DMS 273 treated with DMSO at 0.1 percent for 48 hours (cell line): ENCODE measurements at places on chromosomes 6 and 20.

DNA sequence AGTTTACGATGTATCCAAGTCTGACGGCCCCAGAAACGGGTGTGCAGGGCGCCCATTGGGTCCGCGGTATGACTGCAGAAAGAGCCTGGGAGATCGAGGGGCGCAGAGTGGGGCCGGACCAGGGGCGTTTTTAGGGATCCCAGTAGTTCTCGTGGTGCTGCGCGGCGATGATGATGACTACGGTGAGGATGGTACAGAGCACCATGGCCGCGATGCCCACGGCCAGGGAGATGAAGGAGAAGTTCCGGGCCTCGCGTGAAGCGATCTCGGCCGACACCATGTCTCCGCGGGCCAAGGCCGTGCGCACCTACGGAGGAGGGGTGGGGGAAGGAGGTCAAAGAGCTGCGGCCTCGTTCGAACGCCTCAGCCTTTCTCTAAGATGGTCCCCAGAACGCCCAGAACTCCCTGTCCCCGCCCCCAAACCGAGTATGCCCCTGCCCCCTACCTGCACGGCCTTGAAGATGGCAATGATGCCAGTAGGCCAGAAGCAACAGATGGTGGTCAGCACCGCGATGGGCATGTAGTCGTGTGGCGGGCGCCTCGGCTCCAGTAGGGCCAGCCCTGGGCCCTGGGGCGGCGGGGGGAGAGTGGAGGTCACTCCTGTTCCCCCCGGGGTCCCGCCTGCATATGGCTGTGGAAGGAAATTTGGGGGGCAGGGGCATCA is 2.5 kb downstream of the PRRT1 start:
- DNase-seq = no peak

GRCh38 chr6:161168281-161168891 is 105.5 kb downstream of the AGPAT4 start:
- DNase-seq = peak; percentile 10

- DNase-seq = no peak
Measured at GRCh38 chr6:152700427-152700826, 2.7 kb downstream of the MYCT1 start.

DNA sequence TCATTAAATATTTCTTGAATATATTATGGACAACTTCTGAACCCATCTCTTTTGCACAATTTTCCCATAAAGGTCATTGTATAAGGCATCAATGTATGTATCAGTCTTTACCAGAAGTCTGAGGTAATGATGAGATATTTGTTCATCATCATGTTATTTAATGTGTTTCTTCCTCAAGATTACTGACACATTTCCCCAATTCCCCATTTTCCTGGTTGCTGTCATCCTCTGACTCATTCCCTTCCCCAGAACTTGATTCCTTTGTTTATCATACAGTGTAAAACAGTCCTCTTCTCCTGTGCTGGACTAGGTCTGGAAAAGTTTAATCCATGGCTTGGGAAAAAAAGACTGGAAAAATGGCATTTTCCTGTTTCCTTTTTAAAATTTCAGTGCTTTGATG is 107.9 kb upstream of the FLRT3 start:
- no peak for DNase-seq

DNA sequence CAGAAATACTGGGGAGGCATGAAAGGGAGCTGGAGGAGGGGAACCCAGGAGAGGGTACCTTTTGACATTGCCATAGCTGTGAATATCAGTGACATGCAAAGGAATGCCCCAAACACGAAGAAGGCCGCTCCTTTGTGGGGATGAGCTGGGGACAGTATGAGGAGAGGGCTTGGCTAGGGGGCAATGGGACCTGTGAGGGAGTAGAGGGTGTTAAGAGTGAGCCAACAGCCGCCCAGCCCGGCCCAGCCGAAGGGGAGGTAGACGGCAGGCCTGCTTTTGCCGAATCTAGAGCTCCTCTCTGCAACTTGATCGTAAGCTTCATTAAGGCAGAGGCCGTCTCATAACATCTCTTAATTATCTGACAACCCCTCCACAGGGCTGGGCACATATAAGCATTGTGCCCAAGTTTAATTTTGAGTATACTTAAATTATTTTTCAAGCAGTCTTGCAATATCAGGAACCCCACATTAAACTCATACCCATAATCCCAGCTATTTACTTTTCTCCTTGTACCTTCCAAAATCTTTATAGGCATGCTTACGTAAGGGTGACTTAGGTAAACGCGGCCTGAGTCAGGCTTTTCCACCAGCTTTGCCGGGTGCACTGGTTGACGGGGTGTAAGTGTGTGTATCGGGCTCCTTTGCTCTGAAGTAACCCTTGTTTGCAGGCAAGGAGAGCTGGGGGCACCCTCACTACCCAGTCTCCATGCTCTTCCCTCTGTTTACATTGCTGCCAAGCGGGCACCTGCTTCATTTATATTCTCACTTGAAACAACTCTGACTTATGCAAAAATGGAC is 24.9 kb upstream of the VEGFA start:
- DNase-seq = no peak

DNA sequence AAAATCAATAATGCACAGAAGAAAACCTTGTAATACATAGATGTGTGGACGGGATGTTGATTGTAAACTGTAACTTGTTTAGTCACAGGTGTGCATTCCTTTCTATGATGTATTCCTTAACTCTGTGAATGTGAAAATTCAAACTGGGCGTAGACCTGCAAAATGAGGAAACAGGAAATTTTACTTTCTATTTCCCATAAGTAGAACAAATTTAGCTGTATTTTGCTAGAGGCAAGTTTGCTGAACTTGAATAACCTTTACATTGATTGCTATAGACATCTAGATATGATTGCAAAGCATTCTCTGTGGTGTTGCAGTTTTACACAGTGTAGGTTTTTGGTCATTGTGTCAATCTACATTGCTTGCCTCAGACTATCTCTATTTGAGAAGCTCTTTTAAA is 368.4 kb upstream of the MAN1A1 start:
- DNase-seq = no peak

- no peak for DNase-seq
Measured at GRCh38 chr6:169931261-169931660, 179.8 kb downstream of the ERMARD start.

DNA sequence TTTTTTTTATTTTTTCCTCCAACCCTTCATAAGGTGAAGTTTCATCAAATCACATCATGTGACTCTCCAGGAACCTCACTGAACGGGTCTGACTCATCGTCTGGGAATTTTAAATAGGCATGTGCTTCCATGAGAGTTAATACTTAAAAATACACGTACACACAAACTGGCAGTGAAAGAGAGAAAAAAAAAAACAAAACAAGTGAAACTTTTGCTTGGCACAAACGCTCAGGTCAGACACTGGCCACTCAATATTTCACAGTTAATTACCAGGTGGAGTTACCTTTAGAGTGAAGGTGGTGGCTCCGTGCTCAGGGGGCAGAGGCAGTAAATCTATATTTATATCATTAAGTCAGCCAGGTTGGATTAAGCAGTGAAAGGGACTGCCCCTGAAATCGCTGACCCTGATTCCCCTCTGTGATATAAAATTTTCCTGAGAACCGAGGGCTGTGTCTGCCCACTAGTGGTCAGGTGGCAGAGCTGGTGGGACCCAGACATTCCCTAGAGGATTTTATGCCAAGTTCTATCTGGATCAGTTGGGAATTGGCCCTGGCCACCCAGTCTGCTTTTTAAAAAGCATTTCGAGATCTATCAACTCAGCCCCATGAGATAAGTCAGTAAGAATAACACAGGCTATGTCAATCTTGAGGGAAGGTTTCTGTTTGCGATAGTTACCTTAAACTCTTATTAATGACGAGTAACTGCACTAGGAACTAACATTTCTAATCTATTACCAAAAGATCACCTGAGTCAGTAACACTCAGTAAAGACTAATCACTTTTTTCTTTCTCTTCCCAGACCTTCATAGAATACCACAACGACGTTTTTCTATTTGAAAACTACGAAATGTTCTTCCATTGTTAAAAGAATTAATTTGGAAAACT is 259.1 kb downstream of the HDGFL1 start:
- no peak for DNase-seq

DNA sequence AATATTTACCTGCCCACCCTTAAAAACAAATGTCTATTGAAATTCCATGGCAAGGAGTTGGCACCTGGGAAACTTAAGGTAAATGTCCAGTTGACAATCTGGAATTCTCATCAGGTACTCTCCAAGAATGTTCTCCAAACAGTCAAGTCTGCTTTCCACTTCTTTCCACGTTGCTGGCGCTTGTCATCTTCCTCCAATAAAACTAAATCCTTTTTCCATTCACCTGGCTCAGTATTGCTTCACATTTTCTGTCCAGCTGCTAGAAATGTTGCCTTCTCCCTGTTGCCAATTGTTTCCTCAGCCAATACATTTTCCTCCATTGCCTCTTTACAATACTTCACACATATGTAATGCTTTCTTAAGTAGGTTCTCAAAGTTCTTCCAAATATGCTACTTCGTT is 1288.1 kb upstream of the MAP3K7 start:
- no peak for DNase-seq

DNA sequence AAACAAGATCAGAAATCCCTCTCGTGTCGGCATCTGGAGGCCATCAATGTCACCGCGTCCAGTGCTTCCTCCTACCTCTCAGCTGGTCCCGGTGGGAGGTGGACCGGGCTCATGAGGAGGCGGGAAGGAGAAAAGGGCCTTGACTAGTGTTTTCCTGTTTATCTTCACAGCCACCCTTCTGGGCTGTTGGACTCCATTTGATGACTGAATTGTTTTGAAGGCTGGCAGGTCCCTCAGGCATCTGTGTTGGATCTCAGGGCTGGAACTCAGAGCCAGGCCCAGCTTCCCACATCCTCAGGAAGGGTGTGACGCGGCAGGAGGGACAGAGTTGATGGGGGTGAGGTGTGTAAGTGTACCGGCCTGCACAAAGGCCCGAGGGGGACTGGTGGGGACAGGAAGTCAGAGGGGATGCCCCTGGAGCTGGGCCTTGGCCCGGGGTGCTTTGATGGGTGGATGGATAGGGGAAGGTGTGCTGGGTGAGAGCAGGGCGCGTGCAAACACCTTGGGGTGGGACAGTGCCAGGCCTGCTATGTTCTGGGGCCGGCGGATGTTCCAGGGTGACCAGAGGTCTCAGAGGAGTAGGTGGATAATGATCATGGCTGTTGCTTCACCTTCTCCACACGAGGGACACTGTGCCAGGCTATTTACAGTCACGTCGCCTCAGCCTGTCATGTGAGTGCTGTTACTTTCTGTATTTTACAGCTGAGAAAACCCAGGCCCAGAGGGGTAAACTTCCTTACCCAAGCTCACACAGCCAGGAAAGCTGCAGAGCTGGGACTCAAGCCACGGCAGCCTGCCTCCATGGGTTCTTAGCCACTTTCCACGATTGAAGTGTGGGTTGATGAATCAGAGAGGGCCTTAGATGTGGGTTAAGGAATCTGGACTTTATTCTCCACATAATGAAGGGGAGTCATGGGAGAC is 17.9 kb upstream of the CHMP4B start:
- DNase-seq = no peak

- no peak for DNase-seq
Measured at GRCh38 chr6:98525860-98526259, 308.5 kb upstream of the POU3F2 start.

DNA sequence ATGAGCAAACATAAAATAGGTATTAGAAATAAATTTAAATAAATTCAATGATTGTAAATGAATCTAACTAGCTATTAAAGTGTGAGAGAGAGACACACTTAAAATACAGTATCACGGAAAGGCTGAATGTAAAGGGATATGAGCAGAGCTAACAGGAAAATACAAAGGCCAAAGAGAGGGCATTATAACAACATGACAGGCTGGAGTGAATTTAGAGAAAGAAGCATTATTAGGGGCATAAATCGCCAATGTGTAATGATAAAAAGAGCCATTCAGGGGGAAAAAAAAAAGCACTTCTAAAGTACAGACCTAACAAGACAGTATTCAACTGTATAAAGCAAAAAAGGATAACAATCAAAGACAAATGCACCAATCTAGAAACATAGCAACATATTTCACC is 28.1 kb downstream of the DACT2 start:
- no peak for DNase-seq

DNA sequence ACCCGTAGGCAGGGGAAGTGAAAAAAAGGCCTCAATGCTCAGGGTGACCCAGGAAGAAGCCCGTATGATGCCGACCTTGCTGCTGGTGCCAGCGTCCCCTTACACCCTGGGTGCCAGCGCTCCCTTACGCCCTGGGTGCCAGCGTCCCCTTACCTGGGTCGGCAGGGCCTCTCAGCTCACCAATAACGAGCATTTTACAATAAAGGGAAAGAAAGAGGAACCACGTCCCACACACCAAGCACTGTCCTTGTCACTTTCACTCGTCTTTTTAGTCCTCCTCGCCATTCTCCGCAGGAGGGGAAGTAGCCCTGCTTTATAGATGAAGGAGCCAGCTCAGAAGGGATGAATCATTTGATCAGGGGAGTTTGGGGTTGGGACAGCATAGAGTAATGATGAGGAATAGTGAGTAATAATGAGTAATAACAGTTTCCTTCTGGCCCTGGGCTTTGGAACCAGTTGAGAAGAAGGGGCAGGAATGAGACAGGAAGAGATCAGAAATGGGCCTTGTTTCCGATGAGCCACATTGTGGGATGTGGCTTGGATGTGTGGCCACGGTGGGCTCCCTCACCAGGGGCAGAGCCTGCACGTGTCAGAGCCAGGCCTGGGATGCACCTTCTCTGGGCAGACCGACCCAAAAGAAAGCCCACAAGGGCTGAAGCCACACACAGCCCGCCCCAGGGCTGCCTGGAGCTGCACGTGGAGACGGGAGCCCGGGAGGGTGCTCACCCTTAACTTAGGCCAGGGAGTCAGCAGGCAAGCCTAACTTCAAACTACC is 75.7 kb downstream of the SYNJ2 start:
- DNase-seq = no peak

DNA sequence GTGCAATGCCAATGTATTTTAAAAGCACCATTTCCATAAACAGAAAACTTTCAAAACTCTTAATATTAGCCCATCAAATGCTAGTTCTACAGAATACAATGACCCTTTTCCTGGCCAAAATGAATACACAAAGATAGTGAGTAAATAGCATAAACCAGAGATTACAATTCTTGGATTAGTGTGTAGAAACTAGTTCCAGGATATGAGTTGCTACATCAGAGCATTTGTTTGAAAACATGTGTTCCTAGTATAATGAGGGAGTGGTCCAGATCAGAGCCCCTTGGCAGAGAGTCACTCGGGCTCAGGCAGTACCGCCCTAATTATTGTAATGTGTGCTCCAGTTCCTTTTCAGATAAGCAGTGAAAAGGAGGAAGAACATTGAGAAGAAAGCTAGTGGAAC is 63.7 kb upstream of the COL21A1 start:
- no peak for DNase-seq

- DNase-seq = no peak
Measured at GRCh38 chr6:6915813-6916547, 191.8 kb upstream of the RREB1 start.

- no peak for DNase-seq
Measured at GRCh38 chr6:163572612-163573011, 158.1 kb downstream of the QKI start.
